HT1080 (cell line): ENCODE measurements at places on chromosomes 3 and 15. TPM values are rescaled to one million over a fixed set of nuclear protein-coding genes. Genes with fewer than 3 reads are reported as not detected.

SQOR gene
- total RNA-seq = 16.4 and 22.9 TPM in 2 replicates

SHC4 gene
- 1.0 and 2.0 TPM in 2 replicates for total RNA-seq

LRRFIP2 gene
- total RNA-seq = 43.7 and 48.7 TPM in 2 replicates

TM6SF1 gene
- total RNA-seq = not detected in 2 replicates

- DNase-seq = no peak
Observed at GRCh38 chr3:39277893-39278615, 1.8 kb downstream of the CX3CR1 start.

- DNase-seq = peak; percentile 22
Observed at GRCh38 chr3:4021162-4021561, 221.9 kb downstream of the LRRN1 start.

- no peak for DNase-seq
Observed at GRCh38 chr3:35680866-35681650, 41.7 kb downstream of the ARPP21 start.

GRCh38 chr3:138862531-138862923, 27.8 kb upstream of the PIK3CB start:
- no peak for DNase-seq

DNA sequence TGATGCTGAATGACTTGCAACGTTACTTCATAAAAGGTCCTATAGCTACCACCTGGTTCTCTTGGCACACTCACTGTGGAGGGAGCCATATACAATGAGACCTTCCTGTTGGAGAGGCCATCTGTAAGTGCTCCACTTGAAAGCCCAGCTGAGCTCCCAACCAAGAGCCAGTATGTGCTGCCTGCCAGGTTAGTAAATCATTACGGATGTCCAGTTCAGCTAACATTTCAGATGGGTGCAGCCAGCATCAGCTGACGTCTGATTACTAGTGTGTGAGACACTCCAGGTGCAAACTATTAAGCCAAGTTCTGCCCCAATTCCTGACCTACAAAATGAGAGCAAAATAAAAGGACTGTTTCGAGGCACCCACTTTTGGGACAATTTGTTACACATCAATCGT, 274.4 kb upstream of the ROBO2 start:
- DNase-seq = no peak

DNA sequence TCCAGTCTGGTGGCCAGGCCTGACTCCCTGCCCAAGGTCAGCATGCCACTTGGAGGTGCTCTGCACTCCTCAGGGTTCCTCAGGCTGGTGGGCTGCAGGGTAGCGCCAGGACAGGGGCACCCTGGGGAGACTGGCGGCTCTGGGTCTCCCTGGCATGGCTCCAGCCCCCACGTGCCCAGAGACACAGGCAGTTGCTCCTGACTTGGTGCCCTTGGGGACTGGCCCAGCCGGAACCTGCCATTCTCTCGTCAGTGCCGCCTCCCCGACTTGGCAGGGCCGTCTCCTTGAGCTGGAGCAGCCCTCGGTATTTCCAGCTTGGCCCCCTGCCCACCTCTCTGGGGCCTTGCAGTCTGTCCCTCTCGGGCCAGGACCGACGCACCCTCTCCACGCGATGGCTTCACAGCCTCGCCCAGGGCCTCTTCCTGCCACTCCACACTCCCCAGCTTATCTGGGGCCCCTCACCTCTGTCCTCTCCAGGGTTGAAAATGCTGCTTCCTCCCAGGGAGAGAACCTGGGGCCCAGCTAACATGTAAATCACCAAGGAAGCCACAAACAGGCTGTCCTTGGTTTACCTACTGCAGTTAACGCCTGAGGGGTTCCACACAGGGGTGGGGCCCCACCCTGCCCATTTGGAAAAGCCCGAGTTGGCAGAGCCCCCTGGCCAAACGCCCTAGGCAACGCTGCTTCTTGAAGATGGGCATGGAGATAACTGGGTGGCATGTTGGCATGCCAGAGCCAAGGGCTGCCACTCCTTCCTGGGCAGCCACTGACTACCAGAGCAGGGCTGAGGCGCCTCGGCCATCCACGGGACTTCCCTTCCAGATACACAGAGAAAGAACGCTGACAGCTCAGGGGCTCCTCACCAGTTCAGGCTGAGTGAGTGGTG, 61.4 kb downstream of the SMAD6 start:
- DNase-seq = no peak

GRCh38 chr3:88744896-88745295, 362.5 kb upstream of the EPHA3 start:
- no peak for DNase-seq

DNA sequence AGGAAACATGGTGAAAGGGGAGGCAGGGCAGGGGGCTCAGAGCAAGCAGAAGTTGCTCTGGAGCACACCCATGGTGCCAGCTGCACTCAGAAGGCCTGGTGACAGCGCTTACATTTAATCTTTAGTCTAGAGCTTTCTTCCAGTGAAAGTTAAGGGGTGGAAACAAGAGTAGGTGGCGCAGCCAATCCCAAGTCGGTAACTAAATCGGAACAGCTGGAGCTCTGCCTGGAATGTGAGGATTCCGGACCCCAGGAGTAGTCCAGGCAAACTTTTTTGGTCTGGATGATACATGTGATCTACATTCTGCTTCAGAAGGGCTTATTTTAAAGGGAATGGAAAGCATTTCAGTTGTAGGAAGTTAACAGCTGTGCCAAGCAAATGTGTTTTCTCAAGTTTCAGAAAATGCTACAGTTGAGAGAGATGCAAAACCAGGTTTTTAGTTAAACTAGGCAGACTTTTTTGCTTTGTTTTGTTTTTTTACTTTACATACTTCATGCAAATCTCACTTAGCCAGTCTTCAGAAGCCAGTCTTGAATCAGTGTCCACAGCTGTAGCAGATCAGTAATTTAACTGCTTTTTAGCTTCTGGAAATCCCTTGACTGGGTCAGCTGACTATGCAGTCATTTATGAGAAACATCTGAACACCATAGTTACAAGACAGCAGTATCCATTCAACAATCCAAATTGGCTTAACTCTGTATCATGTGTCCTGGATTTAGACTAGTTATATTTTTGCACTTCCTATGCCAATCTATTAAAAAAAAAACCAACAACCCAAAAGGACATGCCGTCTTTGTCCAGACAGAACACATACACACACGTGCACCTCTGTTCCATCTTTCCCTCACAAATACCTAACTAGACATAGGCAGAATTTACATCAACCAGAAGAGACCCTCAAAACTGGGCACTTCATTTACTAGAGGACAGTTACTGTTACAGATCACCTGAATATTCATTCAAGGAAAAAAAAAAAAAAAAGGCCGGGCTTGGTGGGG, 33.2 kb downstream of the ZNF106 start:
- DNase-seq = no peak

DNA sequence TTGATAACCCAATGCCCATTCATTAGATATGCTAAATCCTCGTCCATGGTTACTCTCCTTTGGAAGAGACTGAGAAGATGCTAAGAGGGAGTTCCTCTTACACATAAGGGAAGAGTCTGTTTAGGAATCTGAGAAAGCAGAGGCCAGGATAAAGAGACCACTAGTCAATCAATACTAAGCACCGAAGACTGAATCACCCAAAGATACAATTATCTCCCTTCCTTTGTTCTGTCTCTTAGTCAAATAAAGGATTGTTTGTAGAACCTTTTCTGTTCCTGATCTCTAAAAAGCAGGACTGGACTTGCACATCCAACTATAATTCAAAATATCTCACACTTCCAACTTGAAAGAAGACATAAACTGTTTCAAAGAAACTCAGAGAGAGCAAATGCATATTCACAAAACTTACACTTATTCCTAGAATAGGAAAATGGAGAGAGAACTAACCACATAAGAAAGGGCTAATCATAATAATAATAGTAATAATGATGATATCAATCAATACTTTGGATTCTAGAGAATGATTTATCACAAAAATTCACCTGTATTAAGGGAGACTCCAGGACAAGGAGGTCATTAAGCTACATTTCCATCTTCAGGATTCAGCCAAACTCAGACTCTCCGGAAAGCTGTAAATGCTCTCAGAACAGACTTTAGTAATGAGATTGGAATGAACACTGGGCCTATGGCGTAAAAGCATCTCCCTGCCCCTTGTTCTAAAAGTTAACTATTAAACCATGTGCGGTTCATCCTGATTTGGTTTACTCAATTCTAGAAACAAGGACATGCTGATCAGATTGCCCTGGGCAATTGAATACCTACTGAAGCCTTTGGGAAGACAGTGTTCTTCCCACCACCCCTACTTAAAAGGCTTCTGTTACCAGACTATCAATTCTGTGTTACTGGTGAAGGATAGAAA, 401.5 kb downstream of the ZBTB20 start:
- DNase-seq = no peak

- DNase-seq = no peak
Observed at GRCh38 chr3:122864498-122864897, 69.6 kb downstream of the SLC49A4 start.

DNA sequence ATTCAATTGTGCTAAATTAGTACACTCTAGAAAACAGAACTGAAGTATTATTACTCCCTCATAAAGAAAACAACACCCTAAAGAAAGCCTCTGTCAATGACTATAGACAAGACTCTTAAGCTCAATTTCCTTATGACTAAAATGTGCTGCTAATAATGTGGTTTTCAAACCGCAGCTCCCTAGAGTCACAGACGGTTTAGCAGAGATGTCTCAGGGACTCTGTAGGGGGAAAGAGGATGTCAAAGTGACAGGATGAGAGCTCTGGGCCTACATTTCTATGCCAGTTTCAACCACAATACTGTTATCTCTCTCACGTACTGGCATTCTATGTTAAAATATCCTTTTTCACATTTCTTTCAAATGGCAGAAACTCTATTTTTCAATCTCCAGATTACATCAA, 37.6 kb upstream of the WDR49 start:
- DNase-seq = no peak

DNA sequence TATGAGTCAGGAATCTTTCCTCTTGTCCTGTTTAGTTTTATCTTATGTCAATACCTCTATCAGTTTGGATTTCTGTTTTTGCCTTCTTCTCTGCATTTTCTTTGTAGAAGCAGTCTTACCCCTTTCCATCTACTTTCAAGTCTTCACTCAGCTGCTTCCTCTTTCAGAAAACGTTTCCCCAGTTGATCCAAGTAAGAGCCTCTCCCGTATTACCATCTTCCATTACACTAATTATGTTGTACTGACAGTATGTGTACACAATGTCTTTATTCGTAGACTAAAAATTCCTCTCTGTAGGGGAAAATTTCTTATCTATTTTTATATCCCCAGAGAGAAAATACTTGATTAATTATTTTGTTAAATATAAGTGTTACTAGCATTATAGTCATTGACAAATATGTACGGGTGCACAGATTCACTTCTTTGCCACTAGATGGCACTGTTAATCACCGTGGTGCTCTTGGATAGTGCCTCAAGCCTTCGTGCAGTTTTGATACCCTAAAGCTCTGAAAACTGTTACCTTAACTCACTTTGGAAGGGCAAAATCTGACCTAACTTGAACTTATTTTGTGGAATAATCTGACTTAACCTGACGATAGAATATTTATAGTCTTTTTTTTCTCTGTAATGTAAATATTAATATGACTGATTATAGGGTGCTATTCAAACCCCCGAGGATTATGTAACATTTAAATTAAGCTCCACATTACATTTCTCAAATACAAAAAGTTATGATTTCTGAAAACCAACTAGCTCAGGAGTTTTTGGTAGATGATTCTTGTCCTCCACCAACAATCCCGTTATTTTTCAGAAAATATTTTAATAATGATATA, 74.2 kb upstream of the POU1F1 start:
- peak; percentile 24 for DNase-seq

DNA sequence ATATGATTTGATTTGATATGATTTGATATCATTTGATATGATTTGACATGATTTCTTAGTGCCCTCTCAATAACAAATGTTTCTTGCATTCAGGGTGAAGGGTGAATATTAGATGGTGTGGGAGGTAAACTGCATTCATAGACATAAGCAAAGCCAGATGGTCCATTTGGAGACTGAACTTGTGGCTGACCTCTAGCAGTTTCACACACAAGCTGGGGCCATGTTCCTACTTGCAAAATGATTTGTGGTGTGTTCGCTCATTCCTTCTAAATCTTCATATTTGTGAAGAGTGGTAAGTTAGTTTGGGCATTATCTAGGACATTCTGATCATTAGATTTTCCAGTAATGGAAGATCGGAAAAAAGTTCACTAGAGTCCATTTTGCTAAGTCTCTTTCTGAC, 40.5 kb upstream of the CCR4 start:
- DNase-seq = no peak

GRCh38 chr3:142724682-142725356, 985 bp downstream of the TRPC1 start:
- DNase-seq = peak; percentile 76

DNA sequence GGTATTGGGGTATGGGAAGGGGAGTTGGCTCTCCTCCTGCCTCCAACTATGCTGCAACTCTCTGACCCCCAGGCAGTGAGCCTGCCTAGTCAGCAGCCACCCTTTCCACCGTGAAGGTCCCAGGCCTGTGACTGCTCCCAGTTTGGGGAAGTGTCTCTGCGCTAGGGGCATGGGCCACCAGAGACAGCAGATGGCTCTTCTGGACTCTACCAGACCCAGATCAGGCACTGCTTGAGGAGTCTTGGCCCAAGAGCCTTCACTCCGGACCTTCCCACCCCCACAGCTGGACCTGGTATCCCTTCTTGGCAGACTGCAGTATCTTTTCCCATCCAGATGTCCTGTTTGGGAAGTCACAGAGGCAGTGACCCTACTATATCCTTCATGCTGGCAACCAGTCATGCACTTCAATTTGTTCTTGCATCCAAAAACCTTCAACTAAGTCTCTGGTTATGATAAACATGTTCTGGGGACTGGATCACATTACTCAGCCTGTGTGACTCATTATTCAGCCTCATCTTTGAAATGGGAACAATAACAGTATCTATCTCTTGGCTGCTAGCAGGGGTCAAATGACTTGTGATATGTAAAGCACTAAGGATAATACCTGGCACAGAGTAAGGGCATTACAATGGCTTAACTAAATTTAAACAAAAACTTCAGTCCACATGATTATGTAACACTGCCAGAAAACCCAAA, 62.7 kb downstream of the POMGNT2 start:
- peak; percentile 4 for DNase-seq

- no peak for DNase-seq
Observed at GRCh38 chr3:196051282-196052076, 30.4 kb downstream of the TFRC start.

GRCh38 chr15:80991421-80991820, 1.8 kb upstream of the MESD start:
- no peak for DNase-seq

GRCh38 chr3:148379763-148380382, 317.8 kb upstream of the AGTR1 start:
- DNase-seq = peak; percentile 82

GRCh38 chr3:13065727-13066126, 7.5 kb downstream of the IQSEC1 start:
- DNase-seq = no peak

- no peak for DNase-seq
Observed at GRCh38 chr3:124044956-124045355, 53.0 kb upstream of the ROPN1 start.
